NCI-H1436 treated with DMSO at 0.1 percent for 48 hours (cell line): ENCODE measurements at places on chromosomes 1 and 21.

DNA sequence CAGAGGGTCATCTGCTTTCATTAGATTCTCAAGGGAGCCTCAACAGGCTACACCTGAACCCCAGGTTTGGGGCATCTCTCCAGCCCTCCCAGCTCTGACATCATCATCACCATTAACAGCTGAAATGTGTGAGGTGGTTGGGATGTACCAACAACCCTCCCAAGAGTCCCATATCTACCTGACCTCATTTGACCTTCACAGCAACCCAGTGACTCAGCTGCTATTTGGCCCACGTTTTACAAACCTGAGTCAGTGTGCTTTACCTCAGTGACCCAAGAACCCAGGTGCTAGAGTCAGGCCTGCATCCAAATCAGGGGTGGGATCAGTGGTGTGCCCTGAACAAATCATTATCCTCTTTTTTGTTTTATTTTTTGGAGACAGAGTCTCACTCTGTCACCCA is 53.3 kb upstream of the TINAGL1 start:
- DNase-seq: no peak

DNA sequence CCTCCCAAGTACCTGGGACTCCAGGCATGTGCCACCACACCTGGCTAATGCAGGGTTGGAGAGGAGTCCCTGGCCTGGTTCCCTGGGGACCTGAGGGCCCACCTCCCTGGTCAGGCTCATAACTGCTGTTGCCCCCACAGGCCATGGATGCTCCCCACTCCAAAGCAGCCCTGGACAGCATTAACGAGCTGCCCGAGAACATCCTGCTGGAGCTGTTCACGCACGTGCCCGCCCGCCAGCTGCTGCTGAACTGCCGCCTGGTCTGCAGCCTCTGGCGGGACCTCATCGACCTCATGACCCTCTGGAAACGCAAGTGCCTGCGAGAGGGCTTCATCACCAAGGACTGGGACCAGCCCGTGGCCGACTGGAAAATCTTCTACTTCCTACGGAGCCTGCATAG is 4.5 kb downstream of the FBXO6 start:
- DNase-seq: no peak

- no peak for DNase-seq
Measured at GRCh38 chr1:240555524-240555923, 56.4 kb downstream of the GREM2 start.

DNA sequence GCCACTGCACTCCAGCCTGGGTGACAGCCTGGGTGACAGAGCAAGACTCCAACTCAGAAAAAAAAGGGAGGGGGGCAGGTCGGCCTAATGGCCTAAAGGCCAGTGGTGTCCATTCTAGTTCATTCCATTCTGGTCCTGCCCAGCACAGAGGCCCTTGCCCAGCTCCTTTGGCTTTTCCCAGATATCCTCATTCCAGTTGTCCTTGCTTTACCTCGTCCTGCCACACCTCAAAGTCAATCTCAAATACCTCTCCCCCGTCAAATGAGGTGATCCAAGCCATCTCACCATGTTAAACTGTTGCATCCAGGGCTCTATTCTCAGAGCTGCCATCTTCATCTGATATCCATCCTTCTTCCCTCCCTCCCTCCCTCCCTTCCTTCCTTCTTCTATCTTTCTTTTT is 19.9 kb upstream of the PIK3CD start:
- DNase-seq: no peak

GRCh38 chr1:8040586-8040985 is 14.5 kb upstream of the ERRFI1 start:
- no peak for DNase-seq

GRCh38 chr1:162218975-162219374 is 149.5 kb downstream of the NOS1AP start:
- DNase-seq: no peak

GRCh38 chr1:117735045-117735992 is 129.5 kb downstream of the TENT5C start:
- DNase-seq: no peak

DNA sequence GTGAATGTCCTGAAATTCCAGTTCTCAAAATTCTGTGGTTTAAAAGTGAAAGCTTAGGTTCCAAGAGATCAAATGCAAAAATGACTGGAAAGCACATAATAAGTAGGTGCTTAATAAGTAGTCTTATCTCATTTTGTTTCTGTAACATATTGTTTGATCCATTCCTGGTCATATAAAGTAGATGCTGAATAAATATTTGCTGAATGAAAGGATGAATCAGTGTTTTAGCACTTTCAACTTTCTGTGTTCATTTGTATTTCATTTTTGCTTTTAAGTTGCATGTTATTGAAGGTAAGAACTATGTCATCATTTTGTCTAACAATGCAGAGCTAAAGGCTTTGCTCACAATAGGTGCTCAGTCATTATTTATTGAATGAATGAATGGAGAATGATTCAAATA is 6.3 kb downstream of the MAST2 start:
- no peak for DNase-seq

GRCh38 chr1:181936768-181937581 is 124.5 kb downstream of the ZNF648 start:
- DNase-seq: peak; percentile 28

GRCh38 chr1:12220890-12221289 is 8.9 kb upstream of the VPS13D start:
- no peak for DNase-seq

DNA sequence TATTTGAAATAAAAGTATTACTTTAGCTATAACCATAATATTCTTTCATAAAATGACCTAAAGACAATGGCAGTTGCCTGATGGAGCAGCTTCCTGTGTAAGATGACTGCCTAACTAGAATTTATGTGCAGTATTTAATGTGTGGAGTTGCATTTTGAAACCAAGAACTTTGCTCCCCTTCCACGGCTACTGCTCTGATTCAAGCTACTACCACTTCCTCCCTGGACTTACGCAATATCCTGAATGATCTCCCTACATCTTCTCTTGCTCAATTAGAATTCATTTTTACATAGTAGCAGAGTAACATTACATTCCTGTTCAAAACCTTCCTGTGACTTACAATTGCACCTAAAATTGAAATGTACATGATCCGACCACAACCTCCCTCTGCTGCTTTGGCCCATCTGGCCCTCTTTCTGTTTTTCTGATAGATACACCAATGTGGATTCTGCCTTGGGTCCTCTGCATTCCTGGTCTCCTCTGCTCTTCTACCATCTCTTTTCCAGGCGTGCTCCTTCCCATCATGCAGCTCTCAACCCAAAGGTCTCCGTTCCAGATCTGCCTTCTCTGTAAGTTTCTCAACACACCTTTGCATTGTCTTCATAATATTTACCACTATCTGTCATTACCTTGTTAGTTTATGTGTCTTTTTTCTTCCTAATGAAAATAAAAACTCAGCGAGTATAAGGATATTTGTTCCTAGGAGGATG is 47.4 kb upstream of the USP25 start:
- DNase-seq: no peak

DNA sequence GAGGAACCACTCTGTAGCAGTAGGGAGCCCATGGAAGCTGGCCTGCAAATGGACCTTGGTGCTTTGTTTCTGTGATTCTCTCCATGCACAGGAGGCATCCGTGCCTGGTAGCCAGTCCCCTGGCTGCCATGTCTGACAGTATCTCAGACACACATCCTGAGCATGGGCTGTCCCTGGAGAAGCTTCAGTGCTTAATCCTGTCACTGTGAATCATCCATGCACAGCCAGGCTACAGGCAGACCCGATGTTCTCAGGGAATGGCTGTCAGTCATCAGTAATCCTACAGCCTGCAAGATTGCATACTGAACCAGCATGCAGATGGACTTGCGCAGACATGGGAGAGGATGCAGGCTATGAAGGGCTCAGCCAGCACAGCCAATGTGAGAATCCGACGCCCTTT is 606.3 kb upstream of the PLXNA2 start:
- DNase-seq: no peak

- DNase-seq: no peak
Measured at GRCh38 chr1:27335506-27336422, 6.1 kb upstream of the SYTL1 start.

DNA sequence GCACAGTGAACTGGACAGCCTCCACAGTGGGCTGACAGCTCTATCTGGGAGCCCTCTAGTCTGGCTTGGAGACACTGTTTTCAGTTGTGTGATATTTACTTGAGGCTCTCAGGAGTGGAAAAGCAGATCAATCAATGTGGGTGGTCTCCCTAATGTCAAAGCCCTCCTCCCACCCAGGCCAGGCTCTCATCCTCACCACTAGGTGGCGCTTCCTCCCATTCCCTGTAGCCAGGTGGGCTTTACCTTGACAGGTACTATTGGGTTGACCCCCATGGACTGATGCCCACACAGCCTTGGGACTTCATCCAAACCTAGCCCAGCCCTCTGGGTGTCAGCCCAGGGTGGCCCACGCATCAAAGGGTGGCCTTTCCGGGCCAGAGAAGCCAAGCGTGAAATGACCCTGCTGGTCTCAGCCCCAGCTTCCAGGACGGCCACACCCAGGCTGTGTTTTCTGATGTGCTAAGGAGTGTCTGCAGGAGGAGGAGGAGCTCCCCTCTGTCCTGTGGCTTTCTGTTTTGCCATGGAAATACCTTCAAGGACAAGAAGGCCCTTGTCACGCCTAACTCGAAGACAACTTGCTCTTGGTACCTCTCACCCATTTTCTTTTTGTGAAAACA is 54.0 kb downstream of the CLIC6 start:
- DNase-seq: no peak

DNA sequence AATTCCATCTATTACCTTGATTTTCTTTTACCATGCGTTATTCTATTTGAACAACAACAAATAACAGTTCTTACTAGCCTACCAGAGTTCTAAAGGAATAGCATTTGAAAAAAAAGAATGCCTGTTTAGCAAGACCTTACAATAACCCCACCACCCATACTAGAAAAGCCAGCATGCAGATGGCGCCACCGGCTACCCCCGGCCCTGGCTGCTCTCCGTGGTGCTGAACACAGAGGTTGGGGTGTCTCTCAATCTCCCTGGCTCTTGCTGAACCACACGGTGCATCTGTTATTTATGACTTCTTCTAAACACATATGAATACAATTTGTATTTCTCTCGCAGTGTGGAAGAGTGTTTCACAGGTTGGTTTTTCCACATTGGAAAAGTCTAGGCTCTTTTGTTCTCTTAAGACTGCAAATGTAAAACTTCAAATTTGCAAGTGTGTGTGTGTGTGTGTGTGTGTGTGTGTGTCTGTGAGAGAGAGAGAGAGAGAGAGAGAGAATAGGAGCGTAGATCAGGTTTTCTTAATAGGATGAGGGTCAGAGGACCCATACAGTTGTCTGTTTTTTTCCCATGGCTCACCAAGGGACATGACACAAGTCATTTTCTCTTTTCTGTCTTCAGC is 13.6 kb downstream of the GRIK3 start:
- no peak for DNase-seq

GRCh38 chr1:24932284-24932683 is 2.2 kb upstream of the RUNX3 start:
- no peak for DNase-seq

DNA sequence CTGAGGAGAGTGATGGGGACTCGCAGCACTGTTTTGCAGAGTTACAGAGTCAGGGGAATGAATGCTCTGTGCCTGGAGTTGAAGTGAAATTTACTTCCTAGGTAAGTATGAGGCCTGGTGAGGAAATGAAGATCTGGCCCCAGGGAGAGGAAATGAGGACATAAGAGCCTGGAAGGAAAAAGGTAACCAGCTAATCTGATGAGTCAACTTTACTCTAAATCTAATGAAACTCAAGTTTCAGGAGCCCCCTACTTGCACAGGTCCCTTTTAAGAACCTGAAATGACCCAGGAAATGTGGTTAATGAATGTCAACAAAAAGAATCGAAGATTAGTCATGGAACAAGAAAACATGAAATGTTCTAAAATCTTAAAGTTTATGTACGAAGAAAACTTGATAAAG is 599.0 kb downstream of the AGBL4 start:
- DNase-seq: no peak

- DNase-seq: no peak
Measured at GRCh38 chr1:192363177-192363576, 46.4 kb downstream of the RGS21 start.
